Esophagus mucosa (tissue), 1 donor: ENCODE measurements at places on chromosomes 7 and 10. TPM values are rescaled to one million over a fixed set of nuclear protein-coding genes. Genes with fewer than 3 reads are reported as not detected.

Gene CTNNA3
- total RNA-seq: not detected

Gene MSMB
- 0.64 TPM for total RNA-seq

Gene TAS2R5
- total RNA-seq: 1.0 TPM

Gene DGKB
- 0.08 TPM for total RNA-seq

Gene GRID1
- total RNA-seq: 0.68 TPM

Gene ZNF273
- total RNA-seq: 6.0 TPM

Gene TFPI2
- 0.24 TPM for total RNA-seq

Gene NEURL1
- total RNA-seq: 0.16 TPM

Gene ENKUR
- total RNA-seq: not detected
